ENCODE measurements at places on chromosomes 16 and 17.

DNA sequence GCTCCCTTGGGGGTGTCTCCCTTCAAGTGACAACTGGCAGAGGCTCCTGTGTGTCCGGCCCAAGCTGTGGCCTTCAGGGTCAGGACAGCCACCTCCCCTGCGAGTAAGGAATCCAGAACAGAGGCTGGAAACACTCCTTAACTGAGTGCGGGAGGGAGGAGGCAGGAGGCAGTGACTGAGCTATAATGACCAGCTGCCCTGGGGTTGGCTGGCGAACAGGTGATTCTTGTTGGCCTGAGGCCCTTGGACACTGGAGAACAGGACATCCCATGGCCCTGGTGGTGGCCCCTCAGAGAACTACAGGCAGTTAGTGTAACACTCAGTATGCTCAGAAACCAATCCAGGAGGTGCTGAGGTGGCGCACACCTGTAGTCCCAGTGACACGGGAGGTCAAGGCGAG lies 9.4 kb upstream of the SNAI3 start:
- no peak for DNase-seq

- DNase-seq: peak; percentile 49
Measured at GRCh38 chr17:66405836-66406677, 103.6 kb downstream of the PRKCA start.

DNA sequence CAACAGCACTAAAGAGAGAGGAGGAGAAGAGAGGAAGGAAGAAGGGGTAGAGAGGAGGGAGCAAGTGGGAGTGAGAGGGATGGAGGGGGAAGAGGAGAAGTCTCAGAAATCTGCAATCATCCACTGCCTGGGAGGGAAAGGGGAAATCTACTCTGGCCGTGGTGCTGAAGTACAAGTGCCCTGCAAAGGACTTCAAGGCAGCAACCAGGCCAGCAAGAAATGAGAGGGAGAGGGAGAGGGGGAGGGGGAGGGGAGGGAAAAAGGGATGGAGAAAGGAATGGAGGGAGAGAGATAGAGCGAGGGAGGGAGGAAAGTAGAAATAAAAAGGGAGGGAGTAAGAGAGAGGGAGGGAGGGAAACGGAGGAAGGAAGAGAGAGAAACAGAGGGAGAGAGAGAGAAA lies 130.8 kb upstream of the EEF2KMT start:
- no peak for DNase-seq

GRCh38 chr17:12510535-12510934 lies 155.2 kb upstream of the MYOCD start:
- no peak for DNase-seq

Data from Kasumi-1 (cell line).